ENCODE measurements at places on chromosomes 5 and 9.
A peak's percentile ranks its signal among the peaks of the same experiment; 100 is the strongest.

- no peak for DNase-seq
These were observed 462.2 kb upstream of the PTGER4 start for GRCh38 chr5:40217553-40217952.

GRCh38 chr5:143515829-143516228 is 112.3 kb upstream of the NR3C1 start:
- no peak for DNase-seq

DNA sequence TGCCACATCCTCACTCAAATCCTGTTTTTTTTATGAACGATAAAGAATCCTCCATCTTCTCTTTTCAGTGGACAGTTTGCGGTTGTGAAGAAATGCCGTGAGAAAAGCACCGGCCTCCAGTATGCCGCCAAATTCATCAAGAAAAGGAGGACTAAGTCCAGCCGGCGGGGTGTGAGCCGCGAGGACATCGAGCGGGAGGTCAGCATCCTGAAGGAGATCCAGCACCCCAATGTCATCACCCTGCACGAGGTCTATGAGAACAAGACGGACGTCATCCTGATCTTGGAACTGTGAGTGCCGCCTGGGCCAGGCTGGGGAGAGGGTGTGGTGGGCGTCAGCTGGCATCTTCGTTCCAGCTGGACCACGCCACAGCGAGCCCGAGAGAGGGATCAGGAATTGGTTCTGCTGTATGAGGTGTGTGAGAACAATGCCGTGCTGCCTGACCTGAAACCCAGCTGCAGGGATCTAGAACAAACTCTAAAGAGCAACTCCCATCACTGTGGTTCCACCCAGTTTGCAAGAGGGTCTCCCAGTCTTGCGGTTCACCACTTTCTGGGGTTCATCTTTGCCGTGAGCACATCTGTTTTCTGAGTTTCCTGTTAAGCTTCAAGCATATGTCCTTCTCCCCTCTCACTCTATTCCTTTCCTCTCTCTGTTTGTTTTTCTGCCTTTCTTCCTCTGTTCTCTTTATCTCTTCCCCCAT is 107.4 kb downstream of the DAPK1 start:
- DNase-seq, result no peak

DNA sequence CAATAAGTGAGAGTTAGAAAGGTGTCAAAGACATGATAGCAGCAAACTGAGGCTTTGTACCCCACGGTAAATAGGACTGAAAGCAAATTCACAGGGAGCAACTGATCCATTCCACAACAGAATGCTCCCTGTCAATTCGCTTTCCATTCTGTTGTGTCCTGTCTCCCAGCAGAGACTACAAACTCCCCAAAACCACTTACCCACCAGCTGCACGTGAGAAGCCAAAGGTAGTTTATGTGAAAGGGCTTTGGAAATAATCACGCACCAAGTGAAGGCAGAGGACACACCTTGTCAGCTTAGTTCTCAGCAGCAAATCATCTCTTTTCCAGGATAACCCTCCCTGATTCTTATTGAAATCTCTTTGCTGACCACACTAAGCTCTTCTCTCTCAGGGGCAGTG is 46.6 kb upstream of the IL17B start:
- no peak for DNase-seq

DNA sequence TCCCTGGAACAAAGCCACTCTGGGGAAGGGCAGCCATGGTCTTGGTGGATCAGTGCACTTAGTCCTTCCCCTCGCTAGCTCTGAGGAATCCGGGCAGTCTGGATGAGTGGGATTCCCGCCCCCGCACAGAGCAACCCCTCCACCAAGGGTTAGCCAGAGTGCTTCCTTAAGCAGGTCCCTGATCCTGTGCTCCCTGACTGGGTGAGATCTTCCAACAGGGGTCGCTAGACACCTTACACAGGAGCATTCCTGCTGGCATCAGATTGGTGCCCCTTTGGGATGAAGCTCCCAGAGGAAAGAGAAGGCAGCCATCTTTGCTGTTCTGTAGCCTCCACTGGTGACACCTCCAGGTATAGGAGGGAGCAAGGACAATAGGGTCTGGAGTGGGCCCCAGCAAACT is 228.8 kb downstream of the AP3B1 start:
- no peak for DNase-seq

DNA sequence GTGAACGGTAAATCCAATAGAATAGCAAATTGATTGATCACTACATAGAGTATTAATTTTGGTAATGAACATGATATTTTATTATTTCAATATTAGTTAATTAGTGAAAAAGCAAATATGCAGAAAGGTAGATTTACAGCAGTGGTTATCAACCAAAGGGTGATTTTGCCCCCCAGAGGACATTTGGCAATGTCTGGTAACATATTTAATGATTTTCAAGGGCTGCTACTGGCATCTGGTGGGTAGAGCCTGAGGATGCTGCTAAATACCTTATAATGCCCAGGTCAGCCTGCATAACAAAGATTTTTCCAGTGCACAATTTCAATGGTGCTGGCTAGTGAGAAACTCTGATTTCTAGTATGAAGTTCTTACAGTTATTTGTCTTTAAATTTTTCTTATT is 1313.7 kb downstream of the PTPRD start:
- no peak for DNase-seq

- DNase-seq, result no peak
These were observed 254.4 kb downstream of the FAM114A2 start for GRCh38 chr5:153784277-153784676.

DNA sequence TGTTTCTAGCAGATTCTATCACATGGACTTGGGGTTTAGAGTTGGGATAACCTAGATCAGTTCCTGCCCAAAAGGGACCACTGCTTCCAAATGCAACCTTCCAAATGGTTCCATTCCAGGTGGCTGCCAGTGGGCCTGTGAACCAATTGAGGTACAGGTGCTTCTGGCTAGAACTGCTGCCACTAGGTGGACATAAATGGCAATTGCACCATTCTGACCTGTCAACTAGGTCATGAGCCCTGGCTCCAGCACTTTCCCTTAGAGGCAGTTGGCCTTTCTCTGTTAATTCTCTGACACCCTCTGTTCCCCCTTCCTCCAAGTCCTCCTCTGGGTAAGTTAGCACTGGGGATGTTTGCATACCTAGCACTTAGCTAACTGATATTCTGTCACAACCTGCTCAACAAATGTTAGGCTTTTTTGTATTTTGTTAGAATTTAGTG is 16.6 kb upstream of the HEMGN start:
- DNase-seq, result peak; percentile 64
